ENCODE measurements at places on chromosomes 4 and X.

DNA sequence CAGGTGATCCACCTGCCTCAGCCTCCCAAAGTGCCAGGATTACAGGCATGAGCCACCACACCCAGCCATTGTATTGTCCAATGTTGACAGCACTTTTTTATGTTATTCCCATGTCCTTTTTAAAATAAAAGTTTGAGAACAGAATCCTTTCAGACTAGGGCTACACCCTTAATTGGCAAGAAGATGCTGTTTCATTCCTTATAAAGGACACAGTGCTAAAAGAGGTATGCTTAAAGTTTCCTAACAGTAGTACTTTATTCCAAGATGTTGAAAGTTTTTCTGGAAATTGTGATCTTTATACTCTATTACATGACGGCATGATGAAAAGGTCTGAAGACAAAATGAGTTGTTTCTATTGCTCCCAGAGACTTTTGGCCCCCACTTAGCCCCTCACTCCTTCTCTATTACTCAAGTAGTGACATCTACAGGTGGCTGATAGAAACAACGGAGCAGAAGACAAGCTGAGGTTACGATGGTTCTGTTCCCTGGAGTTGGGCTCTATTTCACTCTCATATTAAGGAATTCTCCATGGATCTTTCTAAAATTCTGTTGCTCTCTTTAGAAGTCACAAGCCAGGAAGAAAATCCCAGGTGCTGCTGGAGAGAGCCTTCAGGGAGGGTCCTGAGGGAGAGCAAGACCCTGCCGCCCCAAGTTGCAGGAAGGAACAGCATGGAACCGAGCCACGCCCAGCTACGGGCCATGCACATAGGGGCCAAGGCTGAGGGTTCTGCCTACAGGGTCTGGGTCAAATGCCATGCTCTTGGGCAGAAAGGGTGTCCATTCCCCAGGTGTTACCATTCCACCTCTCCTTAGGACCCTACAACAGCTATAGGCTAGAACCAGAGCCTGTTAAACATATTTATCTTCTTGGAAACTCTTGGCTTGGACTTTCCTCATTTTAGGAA is 22.8 kb downstream of the RPL9 start:
- DNase-seq, result no peak

GRCh38 chr4:169314906-169315305 is 44.1 kb upstream of the SH3RF1 start:
- DNase-seq, result no peak

DNA sequence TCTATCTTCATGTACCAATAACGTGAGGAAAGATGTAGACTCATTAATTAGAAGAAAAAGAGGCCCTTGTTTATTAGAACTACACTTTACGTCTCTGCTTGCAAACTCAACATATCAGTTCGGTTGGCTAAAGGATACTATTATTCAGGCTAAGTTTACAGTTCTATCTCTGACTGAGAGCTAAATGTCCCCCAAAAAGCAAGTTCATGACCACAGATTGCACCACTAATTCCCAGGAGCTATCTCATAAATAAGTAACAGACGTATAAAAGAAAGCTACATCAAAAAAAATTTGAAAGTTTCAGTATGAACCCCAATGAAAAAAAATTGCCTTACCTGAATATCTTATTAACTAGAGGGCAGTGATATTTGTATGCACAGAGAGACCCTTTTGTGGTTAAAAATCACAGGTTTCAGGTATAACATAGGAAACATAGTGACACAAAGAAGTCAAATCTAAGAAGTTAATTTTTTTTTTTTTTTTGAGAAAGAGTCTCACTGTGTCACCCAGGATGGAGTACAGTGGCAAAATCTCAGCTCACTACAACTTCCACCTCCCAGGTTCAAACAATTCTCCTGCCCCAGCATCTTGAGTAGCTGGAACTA is 128.9 kb downstream of the MAB21L2 start:
- DNase-seq, result no peak

DNA sequence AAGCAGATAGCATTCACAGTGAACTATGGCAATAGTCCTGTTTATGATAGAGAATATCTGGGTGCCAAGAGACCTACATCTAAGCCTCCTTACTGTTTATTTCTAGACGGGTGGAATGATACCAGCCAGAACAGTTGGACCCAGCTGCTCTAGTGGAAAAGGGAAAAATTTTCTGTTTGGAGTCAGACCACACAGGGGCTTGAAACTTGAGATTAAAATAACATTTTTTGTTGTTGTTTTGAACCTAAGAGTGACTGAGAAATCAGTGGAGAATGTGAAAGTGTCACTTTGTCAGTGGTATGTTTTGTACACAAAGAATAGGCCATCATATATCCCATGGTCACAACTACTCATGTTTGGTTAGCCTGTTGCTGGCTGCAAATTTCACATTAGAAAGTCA is 105.7 kb downstream of the AGTR2 start:
- no peak for DNase-seq

DNA sequence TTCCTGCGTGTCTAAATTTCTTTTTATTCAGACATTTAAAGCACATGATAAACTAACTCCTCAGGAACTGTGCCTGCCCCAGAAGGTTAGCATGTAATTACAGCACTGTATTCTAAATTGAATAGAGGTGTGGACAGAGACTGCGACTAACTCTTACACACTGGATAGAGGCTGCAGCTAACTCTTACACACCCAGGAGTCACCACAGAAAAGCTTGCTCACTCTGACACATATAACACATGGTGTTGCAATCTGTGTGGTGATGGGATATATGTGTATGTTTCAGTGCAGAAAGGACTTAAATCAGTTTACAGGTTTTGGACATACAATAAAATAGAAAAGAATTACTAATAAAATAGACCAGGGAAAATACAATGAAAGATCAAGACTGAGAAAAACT is 41.5 kb downstream of the SMAD1 start:
- no peak for DNase-seq

DNA sequence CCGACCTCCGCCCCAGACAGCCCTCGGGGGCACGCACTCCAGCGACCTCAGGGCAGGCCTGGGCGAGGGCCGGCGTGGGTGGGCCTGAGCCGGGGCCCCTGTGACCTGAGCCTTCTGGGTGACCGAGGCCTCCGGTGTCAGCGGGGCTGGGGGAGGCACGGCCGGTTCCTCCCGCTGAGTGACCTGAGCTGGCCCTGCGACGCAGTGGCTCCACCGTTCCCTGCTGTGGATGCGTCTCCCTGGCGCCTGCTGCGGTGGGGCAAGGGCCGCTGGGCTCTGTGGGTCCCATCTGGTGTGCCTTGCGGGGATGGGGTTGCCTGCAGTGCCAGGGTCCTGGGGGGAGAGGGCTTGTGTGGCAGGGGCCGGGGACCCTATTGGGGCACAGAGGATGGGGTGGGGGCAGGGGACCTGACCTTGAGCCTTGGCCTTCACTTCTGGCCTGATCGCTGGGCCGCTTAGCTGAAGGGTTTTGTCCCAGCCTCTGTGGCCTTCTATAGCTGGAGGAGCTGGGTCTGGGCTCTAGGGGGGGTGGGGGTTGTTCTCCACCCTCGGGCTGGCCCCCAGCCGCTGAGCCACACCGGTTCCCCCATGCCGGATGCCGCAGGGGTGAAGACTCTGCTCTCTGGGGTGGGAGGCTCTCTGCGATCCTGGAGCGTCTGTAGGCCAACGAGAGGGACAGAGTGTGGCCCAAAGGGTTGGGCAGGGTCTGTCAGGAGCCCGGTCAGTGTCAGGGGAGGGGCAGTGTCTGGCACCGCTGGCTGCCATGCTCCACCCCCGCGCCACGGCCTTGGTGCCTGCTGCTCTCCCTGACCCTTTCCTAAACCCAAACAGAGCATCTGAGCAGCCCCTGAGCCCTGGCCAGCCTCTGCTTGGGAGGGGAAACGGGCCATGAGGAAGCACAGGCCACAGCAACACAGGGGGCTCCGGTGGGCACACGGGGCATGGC is 2.3 kb downstream of the NAT8L start:
- no peak for DNase-seq

DNA sequence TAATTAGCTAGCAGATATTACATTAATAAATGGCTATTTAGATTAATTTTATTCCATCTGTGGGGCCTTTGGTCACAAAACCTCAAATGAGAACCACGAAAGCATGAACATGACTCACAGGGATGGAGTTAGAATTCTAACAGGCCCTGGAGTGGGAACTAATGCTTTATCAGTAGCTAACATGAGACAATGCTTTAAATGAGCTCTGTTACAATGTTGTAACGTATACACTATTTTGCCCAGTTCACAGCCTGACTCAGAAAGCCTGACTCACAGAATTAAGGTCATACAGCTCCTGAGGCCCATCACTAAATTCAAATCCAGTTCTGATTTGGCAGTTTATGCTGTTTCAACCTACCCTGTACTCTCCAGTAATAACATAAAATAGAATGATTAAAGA is 23.2 kb downstream of the VEGFC start:
- no peak for DNase-seq

- no peak for DNase-seq
These were observed 163.3 kb upstream of the PRDX4 start for GRCh38 chrX:23503835-23504539.

- no peak for DNase-seq
These were observed 156.8 kb upstream of the HS3ST1 start for GRCh38 chr4:11585506-11585905.

GRCh38 chr4:48483777-48484493 is 792 bp downstream of the SLC10A4 start:
- DNase-seq, result no peak

DNA sequence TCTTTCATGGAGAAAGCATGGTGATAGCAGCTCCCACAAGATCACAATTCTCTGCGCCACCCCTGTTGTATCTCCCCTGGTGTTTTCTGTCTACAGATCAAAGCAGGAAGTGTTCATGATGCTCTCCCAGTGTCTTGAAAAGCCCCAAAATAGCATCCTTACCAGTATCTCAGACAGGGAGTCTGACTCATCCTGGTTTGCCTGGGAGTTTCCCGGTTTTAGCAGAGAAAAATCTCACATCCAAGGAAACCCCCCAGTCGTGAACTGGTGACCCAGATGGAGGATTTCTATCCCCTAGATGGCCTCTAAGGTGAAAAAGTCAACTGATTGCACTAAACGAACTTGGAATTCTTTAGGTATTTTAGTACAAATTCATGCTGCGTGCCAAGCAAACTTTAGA is 64.3 kb upstream of the NR0B1 start:
- no peak for DNase-seq

DNA sequence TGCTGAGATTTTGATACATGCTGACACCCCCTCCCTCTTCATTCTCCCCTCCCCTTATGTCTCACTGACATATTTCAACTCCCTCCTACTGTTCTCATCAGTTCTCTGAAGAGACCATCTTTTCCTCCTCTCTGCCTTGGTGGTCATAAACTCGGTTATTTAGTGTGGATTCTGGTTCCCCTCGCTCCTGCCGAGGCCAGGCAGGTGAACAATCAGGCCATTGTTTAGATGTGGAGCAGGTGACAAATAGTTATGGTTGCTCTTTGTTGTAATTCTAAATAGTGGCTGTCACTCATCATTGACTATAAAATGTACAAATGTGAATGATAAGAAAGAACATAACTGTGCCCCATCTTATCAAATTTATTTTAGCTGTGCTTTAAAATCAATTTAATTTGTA is 324.6 kb downstream of the BCOR start:
- DNase-seq, result no peak

GRCh38 chrX:66676413-66676812 is 37.5 kb upstream of the EDA2R start:
- DNase-seq, result no peak

- no peak for DNase-seq
These were observed 33.1 kb downstream of the ENPEP start for GRCh38 chr4:110508827-110509710.
